Endothelial cell of umbilical vein (primary cell): ENCODE measurements at places on chromosomes 3 and 15. TPM values are rescaled to one million over a fixed set of nuclear protein-coding genes. Genes with fewer than 3 reads are reported as not detected.

PRR20G gene
- not detected in 2 replicates for total RNA-seq

CHRNA3 gene
- total RNA-seq: not detected in 2 replicates

RBM6 gene
- 94.5 and 96.0 TPM in 2 replicates for total RNA-seq

ANKRD28 gene
- total RNA-seq: 82.2 and 97.3 TPM in 2 replicates

ATP13A4 gene
- total RNA-seq: 1.0 TPM in 1 of 2 replicates, not detected in the other

STRIT1 gene
- not detected in 2 replicates for total RNA-seq

SERPINI2 gene
- not detected in 2 replicates for total RNA-seq

EPHA3 gene
- total RNA-seq: not detected in 2 replicates

CHRD gene
- total RNA-seq: 0.40 and 0.53 TPM in 2 replicates

TMEM41A gene
- 16.0 and 16.8 TPM in 2 replicates for total RNA-seq

MNS1 gene
- 2.3 and 2.6 TPM in 2 replicates for total RNA-seq

B2M gene
- total RNA-seq: 725 and 985 TPM in 2 replicates

KBTBD13 gene
- not detected in 2 replicates for total RNA-seq

ISLR gene
- not detected in 2 replicates for total RNA-seq

ZDHHC19 gene
- not detected in 2 replicates for total RNA-seq

REC114 gene
- not detected in 2 replicates for total RNA-seq

HES1 gene
- 42.0 and 60.5 TPM in 2 replicates for total RNA-seq

MAGEL2 gene
- total RNA-seq: not detected in 2 replicates

DUT gene
- 127 and 135 TPM in 2 replicates for total RNA-seq

ANKRD63 gene
- not detected in 2 replicates for total RNA-seq

KLHL6 gene
- 12.6 and 14.8 TPM in 2 replicates for total RNA-seq
